ENCODE measurements at places on chromosomes 16 and 17.

GRCh38 chr16:17343028-17343427 is 127.7 kb downstream of the XYLT1 start:
- no peak for DNase-seq

- no peak for DNase-seq
These were observed 46.0 kb downstream of the YPEL2 start for GRCh38 chr17:59377410-59377809.

- no peak for DNase-seq
These were observed 7.1 kb downstream of the MCRIP1 start for GRCh38 chr17:81825841-81826466.

- no peak for DNase-seq
These were observed 3.7 kb upstream of the PGS1 start for GRCh38 chr17:78374631-78375274.

DNA sequence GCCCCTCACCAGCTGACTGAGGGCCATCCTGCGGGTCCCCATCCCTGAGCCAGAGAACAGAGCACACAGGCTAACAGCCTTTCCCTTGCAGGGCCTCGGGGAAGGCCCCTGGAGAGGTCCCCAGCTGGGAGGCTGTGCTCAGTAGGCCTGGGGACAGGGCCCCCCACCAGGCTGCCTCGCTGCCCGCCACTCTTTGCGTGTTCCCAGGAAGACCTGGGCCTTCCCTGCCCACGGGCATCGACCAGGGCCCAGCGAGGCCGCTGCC is 785 bp downstream of the HID1 start:
- DNase-seq: no peak

DNA sequence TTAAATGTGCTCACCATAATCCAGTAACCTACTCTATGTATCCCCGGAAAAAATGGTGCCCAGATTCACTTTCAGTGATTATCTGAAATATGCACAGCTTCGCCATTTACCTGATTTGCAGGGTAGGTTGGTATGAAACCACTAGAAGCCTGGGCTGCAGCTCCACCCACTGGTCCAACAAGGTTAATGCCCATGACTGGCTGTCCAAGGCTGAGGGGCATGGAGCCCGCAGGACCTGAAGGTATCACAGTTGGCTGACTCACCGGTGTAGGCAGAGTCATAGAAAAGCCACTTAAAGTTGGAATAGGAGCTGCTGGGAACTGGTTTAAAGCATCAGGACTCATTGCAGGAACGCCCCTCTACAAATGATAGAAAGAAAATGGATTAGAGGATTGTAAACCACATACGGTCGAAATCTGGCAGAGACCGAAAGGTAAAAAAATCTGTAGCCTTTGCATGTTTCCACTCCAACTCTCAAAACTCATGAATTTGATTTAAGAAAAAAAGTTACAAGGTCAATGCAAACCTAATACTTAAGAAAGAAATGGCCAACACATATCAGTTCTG is 38.6 kb downstream of the SYNRG start:
- no peak for DNase-seq

- DNase-seq: no peak
These were observed 187.6 kb downstream of the MYO1D start for GRCh38 chr17:32689348-32689747.

GRCh38 chr16:80739523-80739922 is 64.9 kb downstream of the CDYL2 start:
- DNase-seq: no peak

- no peak for DNase-seq
These were observed 15.5 kb downstream of the HIC1 start for GRCh38 chr17:2070241-2071023.

DNA sequence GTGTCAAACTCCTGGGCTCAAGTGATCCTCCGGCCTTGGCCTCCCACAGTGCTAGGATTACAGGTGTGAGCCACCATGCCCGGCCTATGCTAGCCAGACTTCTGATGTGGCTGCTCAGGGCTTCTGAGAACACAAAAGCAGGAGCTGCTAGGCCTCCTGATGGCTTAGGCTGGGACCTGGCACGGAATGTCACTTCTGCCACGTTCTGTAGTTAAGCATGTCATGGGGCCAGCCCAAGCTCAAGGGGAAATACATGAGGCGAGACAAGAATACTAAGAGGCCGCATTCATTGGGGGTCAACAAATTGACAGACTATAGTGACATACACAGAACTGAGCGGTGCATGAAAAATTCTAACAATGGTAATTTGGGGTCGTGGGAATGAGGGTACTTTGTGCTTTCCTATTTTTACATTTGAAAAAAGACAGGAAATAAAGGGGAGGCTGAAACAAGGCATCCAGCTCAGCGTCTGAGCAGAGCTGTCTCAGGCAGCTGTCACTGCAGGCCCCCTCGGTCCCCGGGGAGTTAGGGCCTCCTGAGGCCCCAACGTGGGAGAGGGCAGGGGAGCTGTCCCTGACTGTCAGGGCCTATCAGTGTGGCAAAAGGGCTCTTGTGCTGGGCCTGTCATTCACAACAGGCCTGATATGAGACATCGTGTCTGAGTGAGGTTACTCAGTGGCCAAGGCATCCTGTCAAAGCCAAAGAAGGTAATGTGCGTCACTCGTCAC is 26.4 kb downstream of the CFAP20 start:
- no peak for DNase-seq

DNA sequence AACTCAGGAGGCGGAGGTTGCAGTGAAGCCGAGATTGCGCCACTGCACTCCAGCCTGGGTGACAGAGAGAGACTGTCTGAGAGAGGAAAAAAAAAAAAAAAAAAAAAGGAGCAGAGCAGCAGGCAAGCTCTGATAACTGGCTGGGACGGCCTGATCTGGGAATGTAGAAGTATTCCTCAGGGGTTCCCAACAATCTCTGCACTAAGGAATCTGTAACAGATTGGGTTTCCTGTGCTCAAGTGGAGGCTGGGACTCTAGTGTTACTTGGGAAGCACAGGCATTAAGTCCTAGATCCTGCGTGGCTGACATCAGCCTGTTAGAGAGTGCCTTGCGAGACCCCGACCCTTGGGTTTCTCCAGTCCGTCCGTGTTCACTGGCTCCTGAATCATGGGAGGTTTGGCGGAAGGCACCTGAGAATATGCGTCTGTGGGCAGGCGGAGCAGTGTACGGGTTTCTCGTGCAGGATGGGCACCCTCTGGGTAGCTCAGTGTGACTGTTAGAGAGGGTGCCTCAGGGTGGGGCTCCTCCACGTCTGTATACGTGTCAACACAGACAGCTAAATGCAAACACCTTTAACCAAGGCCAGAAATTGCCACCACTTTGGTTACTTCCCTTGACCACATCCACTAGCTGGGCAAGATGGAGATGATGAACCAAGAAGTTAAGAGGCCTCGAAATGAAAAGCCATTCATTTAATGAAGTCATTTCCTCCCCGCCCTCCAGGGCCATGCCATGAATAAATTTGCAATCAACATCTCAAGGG is 174.9 kb upstream of the RPL38 start:
- no peak for DNase-seq

DNA sequence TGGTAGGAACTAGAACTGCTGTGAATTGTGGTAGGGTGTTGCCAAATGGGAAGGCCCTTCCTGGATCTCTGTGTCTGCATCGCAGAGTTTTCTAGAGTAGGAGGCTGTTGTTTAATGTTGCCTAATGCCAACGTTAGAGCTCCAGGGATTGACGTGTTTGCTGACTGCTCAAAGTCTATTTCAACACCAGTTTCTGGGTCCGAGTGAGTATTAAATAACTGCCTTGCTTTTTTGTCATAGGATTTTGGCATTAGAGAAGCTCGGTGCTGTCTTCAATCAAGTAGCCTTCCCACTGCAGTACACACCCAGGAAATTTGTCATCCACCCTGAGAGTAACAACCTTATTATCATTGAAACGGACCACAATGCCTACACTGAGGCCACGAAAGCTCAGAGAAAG is 40.0 kb downstream of the SF3B3 start:
- DNase-seq: no peak

All from T-helper 22 cell (primary cell).